Muscle of arm (tissue), 14 donors: ENCODE measurements at places on chromosomes 5 and 9. TPM values are rescaled to one million over a fixed set of nuclear protein-coding genes. Genes with fewer than 3 reads are reported as not detected.

GRCh38 chr9:26329974-26330373 is 562.6 kb downstream of the CAAP1 start:
- DNase-seq = no peak

- DNase-seq = peak; percentile 66
Measured at GRCh38 chr5:53364061-53364460, 116.4 kb upstream of the FST start.

NSD1 gene
- polyA plus RNA-seq = 32.9 TPM

- no peak for DNase-seq
Measured at GRCh38 chr5:30839956-30840355, 353.5 kb upstream of the CDH6 start.

DNA sequence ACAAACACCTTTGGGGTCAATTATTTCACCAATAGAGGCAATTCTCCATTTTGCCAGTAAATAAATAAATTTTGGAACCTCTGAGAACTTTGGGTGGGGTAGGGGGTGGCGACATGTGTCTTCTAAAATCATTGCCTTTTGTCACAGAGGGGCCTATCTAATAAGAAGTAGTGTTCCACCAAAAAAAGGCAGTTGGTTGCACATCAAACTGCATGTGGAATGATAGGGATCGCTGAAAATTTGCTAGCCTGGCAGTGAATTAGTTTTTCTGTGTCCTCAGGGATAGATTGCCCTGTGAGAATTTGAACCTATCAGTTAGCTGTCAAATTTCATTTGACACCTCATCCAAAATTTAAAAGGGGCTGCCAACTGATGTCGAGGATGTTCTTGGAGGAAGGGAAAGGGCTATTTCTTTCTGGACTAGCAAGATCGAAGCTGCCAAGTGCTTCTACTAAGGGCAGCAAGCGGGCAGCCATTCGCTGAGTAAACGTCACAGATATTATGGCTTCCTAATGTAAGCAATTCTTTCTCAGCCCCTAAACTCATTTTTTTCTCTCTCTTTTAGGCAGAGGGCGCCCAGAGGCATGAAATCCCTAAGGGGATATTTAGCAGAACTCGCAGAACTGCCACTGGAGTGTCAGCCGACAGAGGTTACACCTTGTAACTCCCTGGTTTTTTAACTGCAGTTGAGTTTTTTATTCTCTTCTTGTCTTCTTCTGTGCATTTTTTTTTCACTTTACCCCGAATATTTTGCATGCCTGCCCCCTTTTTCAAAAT is 2208.1 kb upstream of the WWC1 start:
- no peak for DNase-seq

DNA sequence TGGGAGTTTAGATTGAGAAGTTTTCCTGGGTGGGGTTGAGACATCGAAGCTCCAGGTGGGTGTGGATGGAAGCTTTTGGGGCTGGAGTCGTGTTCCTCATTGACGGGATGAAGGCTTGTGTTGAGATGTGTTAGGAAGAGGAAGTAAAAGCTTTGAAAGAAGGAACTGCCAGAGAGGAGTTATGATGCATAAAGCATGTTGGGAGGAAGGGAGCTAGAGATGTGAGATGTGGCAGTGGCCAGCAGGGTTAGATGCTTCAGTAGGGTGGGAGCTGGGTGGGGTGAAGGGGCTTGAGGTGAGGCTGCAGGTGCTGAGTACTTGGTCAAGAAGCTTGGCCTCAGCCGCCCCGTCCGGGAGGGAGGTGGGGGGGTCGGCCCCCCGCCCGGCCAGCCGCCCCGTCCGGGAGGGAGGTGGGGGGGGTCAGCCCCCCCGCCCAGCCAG is 56.7 kb downstream of the HSPA4 start:
- no peak for DNase-seq

GRCh38 chr9:35675732-35676392 is 2.1 kb downstream of the CA9 start:
- DNase-seq = no peak

DNA sequence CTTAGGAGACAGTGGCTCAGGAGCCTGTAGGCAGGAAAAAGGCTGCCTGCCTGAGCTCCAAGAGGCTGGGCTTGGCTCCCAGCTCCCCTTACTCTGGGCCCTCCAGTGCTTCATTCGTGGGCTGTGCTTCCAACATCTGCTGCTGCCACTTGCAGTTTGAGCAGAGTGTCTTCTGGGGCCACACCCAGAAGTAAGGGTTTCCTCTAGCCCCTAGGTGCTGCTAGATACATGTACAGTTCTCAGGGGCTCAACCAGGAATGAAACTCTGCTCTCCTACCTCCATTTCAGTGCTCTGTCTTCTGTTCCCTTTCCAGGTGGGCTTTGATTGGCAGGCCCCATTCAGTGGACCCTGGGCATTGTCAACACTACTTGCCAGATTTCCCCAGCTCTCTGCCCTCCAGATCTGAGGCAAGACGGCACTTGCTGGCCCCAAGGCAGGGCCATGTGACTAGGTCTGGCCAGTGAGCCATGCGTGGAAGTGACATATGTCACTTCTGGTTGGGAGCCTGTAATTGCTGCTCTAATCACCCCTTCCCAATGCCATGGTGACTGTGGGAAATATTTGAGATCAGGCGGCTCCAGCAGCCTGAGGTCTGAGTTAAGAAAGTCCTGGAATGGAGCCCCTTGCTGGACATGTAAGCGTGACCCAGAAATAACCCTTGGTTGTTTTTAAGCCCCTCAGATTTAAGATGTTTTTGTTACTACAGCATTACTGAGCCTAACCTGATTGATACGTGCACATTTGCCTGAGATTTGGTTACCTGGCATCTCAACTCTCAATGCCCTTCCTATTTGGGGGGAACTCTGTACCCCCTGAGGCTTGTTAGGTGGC is 9.4 kb upstream of the BOD1 start:
- DNase-seq = no peak

PCDHB12 gene
- 3.6 TPM for polyA plus RNA-seq

GRCh38 chr5:113232221-113232620 is 202.6 kb downstream of the TSSK1B start:
- DNase-seq = no peak

GRCh38 chr9:124813501-124814163 is 36.7 kb downstream of the OLFML2A start:
- DNase-seq = no peak

CDC20B gene
- polyA plus RNA-seq = not detected

DNA sequence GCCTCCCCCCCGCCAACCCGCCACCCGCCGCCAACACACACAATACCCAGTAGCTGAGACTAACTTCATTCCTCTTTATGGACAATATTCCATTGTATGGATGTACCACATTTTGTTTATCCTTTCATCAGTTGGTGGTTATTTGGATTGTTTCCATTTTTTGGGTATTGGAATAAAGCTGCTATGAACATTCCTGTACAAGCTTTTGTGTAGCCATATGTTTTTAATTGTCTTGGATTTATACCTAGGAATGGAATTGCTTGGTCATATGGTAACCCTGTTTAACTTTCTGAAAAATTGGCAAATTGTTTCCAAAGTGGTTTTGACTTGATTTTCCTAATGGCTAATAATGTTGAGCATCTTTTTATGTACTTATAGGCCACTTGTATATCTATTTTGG is 4.9 kb upstream of the UBTD2 start:
- no peak for DNase-seq

DNA sequence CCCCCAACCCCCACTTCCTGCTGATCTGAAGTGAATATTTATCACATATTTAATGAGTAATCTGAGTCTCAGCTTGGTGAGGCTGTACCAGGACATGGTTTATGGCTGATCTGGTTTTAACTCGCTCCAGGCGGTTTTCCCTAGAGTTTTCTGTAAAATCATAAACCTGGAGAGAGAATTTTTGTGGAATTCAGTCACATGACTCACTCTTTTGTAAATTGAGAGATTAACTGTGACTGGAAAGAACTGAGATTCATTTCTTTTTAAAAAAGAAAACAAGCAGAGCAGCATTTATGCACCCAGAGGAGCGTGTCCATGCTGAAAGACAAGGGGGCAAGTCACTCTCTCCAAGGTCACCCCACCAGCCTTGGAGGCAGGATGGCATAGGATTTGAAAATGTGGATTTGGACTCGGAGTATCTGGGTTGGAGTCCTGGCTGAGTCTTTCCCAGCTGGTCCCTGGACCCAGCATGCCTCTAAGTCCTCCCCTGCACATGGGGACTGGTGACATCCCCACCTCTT is 81.8 kb downstream of the ZNF618 start:
- DNase-seq = peak; percentile 30

DNA sequence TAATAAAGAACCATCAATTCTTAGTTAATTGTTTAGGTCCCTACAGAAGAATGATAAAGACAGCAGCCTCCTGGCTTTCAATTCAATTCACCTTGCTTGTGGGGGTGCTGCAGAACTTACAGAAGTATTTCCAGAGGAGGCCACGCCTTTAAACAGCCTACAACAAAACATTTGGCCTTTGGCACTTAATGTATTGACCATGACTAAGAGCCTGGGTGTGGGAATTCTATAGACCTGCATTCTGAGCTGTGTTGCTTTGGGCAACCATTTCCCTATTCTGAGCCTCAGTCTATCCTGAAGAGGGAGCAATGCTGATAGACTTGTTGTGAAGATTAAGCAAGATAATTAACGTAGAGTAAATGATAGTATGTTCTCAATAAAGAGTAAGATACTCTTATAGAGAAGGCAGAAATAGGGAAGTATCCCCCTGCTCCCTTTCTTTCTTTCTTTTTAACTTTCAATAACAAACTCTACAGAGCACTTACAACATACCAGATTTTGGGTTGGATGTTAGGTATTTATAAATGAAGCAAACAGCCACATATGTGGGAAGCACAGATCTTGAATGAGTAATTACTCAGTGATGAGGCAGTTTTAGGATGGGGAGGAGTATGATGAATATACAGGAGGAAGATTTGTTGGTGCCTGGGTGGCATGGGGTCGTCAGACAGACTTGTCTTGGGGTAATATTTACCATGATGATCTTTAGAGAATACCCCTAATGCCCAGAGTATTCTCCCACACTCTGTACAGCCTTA is 28.4 kb downstream of the PAPPA start:
- no peak for DNase-seq

DNA sequence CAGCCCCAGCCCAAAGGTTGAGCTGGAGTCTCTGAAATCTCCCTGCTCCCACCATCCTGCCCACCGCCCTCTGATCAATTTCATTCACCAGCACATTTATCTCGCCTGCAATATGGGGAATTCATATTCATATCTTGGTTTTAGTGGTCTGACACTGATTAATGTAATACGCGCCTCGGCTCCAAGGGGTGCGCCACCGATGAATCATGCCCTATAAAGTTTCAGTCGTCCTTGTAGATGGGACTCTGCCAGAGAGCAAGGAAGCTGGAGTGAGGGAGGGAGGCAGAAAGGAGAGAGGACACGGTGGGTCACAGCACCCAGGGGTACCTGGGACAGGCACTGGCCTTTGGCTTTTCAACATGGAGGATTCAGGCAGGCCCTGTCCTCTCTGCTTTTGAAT is 8.9 kb downstream of the IRX1 start:
- no peak for DNase-seq

DNA sequence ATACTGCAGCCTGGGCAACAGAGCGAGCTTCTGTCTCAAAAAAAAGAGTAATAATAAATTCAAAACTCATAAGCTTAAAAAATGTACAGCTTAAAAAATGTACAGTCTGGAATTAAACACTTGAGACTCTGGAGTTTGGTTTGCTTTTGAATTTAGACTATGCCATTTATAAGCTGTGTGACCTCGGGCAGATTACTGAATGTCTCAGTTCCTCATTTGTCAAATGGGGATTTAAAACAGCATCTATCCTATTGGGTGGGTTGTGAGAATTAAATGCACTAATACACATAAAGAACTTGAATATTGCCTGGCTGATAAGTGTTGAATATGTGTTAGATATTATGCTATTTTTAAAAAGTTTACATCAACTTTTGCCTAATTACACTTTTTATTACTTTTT is 98.4 kb downstream of the SCAMP1 start:
- DNase-seq = no peak

ECSCR gene
- polyA plus RNA-seq = 19.1 TPM

GRCh38 chr5:149728303-149728702 is 1.8 kb upstream of the PPARGC1B start:
- DNase-seq = no peak

DNA sequence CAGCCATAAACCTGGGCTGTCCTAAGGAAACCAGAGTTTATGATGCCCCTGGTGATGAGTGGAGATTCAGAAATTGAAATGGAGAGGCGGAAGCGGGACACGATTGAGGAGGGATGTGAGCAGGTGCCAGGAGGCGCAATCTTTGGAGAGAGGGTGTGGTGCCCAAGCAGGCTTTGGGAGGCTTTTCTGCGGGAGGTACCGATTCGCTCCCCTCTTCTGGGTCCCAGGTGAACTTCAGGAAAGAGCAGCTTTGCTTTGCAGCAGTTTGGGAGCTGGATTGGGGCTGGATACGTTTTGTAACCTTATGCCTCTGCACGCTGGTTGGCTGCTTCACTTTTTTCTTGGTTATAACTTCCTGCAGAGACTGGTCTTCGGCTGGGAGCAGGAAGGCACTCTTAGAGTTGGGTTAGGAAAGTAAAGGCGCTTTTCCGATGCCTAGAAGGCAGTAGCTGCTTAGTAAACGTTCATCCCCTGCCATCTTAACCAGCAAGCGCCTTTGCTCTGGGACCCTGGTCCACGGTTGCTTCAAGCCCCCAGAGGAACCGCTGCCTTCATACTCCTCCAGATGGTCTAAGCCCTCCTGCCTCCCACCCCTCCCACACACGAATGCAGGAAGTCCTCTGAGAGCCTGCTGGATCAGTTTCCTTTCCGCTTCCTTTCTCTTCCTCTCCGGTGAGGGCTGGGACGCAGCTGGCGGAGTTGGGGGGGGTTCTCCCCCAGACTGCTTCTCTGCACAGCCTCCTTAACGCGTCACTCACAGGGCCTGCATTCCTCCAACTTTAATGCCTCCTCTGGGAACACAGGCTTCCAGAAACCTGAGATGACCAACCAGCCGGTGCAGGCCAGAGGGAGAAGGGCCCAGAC is 15.2 kb upstream of the NEK6 start:
- DNase-seq = peak; percentile 89

GRCh38 chr5:43141211-43141610 is 20.5 kb downstream of the ZNF131 start:
- DNase-seq = no peak

GRCh38 chr5:73140801-73141200 is 20.4 kb downstream of the TMEM171 start:
- DNase-seq = no peak

- DNase-seq = no peak
Measured at GRCh38 chr5:158013939-158014338, 155.0 kb upstream of the CLINT1 start.

- peak; percentile 67 for DNase-seq
Measured at GRCh38 chr9:134375430-134376385, 49.5 kb downstream of the RXRA start.

DNA sequence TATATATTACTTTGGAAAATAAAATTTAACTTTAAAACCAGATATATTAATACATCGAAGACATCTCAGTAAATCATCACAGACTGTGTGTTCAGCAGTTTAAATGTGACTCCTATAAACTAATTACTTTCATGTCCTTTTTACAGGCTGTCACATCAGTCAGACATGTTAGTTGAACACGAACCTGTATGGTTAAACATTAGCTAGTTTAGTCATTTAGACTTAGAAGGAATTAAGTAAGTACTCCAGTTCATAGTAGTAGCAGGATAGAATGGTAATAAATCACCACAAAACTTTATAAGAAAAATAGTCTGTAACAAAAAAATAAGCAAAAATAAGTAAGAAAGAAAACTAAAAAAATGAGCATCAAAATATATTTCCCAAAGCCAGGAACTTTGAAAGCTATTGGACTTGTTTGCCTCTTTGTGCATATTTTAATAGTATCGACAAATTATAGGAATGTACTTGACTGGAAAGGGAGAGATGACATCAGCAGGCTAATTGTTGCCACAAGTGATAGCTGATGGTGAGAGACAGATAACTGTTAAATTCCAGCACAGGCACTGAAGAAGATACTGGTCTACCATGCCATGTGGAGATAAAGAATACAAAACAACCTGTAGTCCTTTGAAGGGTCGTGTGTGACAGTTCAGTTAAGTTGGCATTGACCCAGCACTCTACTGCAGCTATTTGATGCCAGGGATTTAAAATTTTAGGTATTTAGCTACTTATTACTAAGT is 83.9 kb downstream of the RIC1 start:
- no peak for DNase-seq
